CD4-positive, alpha-beta T cell treated with Interleukin-4 for 1 hour (primary cell): ENCODE measurements at places on chromosomes 4 and X.

DNA sequence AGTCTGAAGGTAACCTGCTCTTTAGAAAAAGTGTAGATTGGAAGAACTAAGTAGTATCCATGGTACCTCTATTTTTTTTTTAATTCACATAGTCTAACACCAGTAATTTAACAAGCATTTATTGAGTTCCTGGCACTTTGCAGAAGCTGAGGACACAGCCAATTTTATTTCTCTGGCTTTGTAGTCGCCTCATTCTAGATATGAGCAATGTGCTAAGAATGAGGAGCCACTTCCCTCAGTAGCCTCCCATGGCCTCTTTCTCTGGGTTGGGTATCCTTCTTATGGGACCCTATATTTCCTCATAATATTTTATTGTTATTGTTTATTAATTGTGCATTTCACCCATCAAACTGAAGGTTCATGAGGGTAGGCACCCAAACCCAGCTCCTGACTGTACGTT, 67.6 kb downstream of the ENPEP start:
- no peak for DNase-seq

DNA sequence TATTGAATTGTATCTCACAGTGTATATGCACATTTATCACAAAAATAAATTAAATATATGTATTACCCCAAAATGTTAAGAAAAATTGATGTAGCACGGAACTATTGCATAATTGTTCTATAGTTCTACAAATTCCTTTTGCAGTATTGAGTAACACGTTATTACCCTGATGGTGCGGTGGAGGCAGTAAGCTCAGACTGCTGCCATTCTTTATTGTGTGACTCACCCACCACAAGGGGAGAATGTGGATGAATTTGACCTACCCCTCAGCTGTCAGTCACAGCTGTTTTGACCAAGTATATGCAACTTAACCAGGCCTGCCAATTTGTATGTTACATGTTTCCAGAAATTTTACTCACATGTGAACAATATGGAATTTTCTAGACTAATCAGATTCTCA, 506.6 kb downstream of the SH3BGRL start:
- DNase-seq: no peak

- DNase-seq: no peak
Observed at GRCh38 chr4:16663307-16663706, 235.1 kb downstream of the LDB2 start.

DNA sequence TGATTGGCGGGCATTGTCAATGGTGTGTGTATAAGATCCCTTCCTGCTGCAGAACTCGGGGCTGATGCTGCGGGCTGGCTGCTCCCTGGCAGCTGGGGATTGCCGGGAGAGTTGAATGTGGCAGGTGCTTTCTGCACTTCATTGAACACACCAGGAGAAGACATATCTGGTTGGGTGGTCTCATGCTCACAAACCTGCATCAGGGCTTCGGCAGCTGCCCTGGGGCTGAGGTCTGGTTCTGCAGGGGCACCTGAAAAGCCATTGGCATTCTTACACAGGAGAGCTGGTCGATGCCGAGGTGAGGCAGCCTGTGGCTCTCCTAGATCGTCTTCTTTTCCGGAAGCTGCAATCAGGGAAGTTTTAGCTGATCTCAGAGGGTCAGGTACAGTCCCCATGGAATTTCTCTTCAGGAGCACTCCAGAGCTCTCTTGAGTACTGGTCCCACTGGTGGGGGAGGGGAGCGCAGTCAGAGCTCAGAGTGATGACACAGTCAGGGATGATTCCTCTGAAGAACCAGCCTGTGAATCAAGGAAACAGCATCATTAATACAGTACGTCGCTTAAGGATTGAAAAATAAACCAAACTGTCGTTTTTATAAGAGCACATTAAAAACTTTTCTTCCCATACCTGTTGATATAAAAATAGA, 57.8 kb downstream of the GPRIN3 start:
- DNase-seq: no peak

- DNase-seq: no peak
Observed at GRCh38 chrX:76184891-76185290, 12.0 kb downstream of the PBDC1 start.

GRCh38 chr4:145938618-145939440, at the start of gene ZNF827:
Gene ZNF827 (minus strand): TSS chr4:145938823. CDS start chr4:145938407, 416 bp downstream.
- peak; percentile 86 for DNase-seq

GRCh38 chr4:139559687-139560086, 3.7 kb upstream of the SETD7 start:
- DNase-seq: no peak

DNA sequence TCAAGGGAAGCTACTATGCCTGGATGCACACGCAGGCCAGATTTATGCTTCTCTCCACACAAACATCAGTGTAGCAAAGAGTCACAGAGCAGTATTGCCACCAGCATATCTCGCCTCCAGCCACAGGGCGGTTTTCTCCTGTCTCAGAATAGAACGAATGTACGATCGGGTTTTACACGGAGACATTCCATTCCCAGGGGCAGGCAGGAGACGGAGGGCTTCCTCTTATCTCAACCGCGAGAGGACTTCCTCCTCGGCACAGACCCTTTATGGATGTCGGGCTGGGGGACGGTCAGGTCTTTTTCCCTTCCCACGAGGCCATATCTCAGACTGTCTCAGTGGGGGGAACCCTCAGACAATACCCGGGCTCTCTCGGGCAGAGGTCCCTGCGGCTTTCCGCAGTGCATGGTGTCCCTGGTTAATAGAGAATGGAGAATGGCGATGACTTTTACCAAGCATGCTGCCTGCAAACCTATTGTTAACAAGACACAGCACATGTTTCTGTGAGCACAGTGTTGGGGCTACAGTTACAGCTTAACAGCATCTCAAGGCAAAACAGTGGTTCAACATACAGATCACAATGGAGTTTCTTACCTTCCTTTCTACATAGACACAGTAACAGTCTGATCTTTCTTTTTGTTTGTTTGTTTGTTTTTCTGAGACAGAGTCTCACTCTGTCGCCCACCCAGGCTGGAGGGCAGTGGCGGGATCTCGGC, 24.1 kb downstream of the CSF2RA start:
- DNase-seq: no peak

DNA sequence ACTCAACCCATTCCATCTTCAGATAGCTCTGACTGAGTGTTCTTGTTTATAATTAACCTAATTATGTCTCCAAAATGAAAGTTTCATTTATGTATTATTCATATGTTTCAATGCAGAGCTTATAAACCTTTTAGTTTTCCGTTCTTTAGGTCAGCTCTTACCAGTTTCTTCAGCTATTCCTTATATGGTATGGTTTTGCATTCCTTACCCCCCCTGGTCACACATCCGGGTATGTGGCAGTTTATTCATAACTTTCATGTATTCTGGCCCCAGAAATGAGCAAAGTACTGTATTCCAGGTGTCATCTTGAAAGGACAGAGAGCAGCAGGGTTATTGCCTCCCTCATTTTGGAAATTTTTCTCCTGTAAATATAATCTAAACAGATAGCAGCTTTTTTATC, 16.8 kb upstream of the IGSF1 start:
- DNase-seq: no peak

GRCh38 chr4:109079731-109080130, 222.7 kb downstream of the COL25A1 start:
- no peak for DNase-seq

DNA sequence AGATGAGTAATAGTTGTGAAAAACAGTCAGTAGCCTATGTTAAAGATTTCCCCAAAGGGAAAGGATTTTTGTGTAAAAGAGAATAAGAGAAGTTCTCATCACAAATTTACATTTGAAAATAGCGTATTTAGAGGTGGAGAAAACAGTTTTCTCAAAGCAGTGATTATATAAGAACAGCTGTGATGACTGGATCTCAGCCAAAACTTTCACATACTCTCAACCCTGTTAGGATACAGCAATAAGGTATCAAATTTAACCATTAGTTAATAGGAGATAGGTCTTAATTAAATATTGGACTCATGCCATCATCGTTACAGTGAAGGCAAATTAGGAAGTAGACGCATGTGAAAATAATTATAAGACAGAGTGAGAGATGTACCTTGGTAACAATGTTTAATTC, 622.7 kb downstream of the PCDH18 start:
- no peak for DNase-seq

GRCh38 chrX:9681011-9681410, 84.6 kb downstream of the GPR143 start:
- no peak for DNase-seq

DNA sequence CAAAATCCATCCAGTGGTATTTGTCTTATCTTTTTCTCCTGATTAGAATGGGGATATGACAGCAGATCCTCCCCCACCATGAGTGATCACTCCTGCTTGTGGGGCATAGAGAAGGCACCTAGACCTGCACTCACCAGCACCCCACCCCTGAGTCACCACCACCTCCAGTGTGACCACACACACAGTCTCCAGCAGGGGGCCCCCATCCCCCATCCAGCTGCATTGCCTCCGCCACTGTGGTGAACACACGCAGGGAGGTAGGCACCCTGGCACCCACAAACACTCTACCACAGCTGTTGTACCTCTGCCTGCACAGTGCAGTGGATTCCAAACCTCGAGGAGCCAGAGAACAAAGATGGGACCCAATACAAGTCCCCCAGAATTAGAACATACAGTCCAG, 9.0 kb upstream of the MAGEA8 start:
- peak; percentile 54 for DNase-seq

- peak; percentile 52 for DNase-seq
Observed at GRCh38 chr4:152735396-152735859, 44.1 kb downstream of the TIGD4 start.

- DNase-seq: no peak
Observed at GRCh38 chr4:151318307-151319006, 6.9 kb downstream of the SH3D19 start.

DNA sequence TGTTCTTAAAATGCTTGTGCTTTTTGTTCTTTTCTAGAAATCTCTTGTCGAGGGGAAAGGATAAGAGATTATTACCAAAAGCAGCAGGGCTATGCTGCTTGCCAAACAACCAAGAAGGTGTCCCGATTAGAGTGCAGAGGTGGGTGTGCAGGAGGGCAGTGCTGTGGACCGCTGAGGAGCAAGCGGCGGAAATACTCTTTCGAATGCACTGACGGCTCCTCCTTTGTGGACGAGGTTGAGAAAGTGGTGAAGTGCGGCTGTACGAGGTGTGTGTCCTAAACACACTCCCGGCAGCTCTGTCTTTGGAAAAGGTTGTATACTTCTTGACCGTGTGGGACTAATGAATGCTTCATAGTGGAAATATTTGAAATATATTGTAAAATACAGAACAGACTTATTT, 81.5 kb upstream of the PACRGL start:
- DNase-seq: no peak

DNA sequence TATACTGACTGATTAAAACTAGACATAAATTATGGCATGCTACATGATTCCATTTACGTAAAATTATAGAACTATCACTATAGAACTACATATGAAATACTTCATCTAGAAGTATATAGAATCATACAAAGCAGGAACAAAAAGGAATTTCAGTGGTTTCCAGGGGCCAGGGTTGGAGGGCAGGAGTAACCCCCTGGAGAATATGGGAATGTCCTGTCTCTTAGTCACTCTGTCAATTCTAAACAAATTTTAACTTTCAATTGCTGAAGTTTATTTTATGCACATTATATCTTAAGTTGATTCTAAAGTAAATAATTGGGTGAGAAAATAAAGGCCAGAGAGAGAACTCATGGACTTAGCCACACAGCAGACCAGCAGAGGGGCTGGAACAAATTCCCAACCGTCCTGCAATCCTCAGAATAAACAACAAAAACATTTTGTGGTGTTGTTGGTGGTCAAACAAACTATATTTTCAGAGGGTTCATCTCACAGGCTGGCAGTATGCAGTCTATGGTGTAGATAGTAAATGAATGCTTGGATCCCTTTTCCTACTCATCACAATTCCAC, 476.9 kb upstream of the SLIT2 start:
- no peak for DNase-seq

DNA sequence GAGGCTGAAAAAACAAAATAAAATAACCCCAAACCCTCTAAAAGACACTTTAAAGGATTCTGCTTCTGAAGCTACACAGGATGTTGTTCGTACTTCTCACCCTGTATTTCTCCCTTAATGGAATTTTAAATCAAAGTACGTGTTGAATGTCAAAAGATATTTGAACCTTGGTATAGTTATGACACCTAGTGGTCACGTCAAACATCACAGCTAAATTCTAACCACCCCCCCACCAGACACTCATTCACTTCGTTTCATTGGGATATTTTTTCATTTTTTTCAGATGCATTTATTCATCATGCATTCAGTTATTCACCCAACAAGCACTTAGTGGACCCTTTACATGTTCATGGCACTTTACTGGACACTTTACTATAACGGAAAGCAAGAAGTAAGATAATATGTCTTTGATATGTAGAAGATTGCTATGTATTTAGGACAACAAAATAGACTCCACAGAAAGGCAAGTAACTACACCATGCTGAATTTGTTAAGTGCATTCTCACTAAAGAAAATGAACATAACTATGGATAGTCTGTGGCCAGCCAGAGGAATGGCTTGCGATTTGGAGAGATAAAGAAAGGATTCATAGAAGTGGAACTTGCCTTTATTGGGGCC, 62.5 kb upstream of the GPR174 start:
- peak; percentile 39 for DNase-seq

- no peak for DNase-seq
Observed at GRCh38 chr4:64360664-64361398, 48.4 kb downstream of the TECRL start.

GRCh38 chrX:133880032-133880443, 105.4 kb downstream of the GPC3 start:
- no peak for DNase-seq

DNA sequence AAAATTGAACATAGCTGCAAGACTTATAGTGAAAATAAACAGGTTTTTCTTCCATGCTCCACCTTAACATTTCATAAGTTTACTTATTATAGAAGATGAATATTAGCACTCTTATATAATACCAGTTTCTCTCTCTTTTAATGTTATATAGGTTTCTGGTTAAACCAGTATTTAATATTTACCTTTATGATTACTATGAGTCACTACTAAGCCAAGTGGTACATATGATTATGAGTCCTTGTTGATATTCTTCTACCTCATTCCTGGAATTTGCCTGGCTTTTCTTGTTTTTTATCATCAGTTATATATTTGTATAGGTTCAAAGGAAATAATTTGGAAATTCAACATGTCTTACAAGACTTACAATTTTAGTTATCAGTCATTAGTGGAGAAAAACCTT, 89.9 kb upstream of the MAOA start:
- DNase-seq: no peak

DNA sequence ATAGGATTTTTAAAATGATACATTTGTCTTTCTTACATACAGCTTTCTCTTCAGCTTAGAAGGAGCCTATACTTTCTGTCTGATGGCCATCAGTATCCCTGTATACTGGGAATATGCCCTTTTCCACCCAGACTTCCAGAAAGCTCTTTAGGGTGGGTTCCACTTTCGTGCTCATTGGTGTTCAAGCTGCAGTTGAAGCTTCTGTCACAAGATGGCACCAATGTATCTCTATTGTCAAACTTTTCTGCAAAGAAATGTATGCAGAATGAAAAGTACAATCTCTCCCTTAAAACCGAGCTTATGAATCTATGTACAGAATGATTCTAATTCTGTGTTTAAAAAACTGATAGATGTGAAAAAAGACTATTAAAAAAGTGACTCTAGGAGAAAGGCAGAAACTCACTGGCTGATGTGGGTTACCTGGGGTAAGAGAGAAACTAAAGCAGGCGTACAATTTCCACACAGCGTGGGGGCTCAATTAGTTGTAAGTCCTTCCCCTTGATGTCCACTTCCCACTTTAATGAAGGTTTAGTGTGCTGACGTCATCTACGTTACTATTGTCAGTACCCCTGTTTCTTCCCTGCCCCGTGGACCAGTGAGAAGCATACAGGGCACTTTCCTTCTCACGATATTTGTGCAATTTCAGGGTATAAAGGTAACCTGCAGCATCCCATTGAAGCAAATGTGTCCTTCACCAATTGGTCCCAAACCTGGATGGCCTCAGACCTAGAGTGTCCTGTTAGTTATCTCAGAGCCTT, 57.3 kb upstream of the TCEAL2 start:
- peak; percentile 9 for DNase-seq

- no peak for DNase-seq
Observed at GRCh38 chr4:32909053-32909452, 2188.9 kb downstream of the PCDH7 start.
